ENCODE measurements at places on chromosomes 4 and X. TPM values are rescaled to one million over a fixed set of nuclear protein-coding genes. Genes with fewer than 3 reads are reported as not detected.

LPAR4 gene
- total RNA-seq: 1.4 TPM

PRKG2 gene
- 2.2 TPM for total RNA-seq

SASH3 gene
- 11.6 TPM for total RNA-seq

XAGE2 gene
- total RNA-seq: not detected

SLC34A2 gene
- total RNA-seq: 0.19 TPM

PDS5A gene
- total RNA-seq: 52.3 TPM

ARR3 gene
- not detected for total RNA-seq

NPY1R gene
- total RNA-seq: 147 TPM

SPOCK3 gene
- not detected for total RNA-seq

IL2 gene
- total RNA-seq: not detected

All from posterior vena cava (tissue), 2 donors.